ENCODE measurements at places on chromosomes 5 and 9.

DNA sequence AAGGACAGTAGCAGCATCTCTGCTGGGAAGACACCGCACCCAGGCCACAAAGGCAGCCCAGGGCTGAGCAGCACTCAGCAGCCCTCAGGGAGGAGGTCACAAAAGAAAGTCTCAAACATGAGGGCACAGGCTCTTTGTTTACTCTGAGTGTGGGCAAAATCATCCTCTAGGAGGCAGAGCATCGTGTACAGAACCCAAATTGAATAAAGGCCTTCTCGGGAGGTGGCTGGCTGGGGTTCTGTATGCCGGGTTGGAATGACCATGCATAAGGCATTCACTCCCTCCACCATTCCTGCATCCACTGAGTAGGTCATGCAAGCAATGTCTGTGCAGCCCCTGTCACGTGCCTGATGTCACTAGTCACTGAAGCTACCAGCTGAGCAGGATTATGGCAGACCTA lies 412.8 kb downstream of the SPOCK1 start:
- DNase-seq, result no peak

DNA sequence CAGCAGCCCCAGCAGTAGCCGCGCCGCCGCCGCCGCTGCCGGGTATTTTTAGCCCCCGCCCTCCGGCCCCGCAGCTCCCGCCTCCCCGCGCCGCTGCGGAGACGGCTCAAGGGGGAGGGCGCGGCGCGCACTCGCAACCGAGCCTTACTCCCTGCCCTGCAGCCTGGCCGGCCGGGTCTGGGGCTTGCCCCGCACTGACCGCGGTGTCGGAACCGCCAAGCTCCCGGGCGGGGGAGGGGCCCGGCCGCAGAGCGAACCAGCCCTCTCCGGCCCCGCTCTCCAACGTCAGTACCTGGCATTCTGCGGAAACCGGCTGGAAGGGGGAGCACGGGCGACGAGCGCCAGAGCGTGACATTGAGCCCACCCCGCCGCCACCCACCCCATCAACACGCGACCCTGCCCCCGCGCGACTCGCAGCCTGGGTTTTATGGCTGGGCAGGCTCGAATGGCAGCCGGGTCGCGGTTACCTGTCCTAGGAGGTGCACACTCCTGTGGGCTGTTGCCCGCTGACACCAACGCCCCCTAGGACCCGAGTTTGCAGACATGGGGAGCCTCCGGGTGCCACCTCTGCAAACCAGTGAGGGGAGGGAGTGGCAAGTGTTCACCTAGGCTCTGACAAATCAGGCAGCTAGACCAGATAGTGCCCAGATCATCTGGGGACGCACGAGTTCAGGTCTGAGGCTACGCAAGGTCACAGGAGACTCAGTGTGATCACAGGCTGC lies at the start of gene ACSL6:
Gene ACSL6 (minus strand): TSS at position 37 of the 722 bp plus-strand sequence. CDS start 105 bp downstream, outside the sequence.
- no peak for DNase-seq

DNA sequence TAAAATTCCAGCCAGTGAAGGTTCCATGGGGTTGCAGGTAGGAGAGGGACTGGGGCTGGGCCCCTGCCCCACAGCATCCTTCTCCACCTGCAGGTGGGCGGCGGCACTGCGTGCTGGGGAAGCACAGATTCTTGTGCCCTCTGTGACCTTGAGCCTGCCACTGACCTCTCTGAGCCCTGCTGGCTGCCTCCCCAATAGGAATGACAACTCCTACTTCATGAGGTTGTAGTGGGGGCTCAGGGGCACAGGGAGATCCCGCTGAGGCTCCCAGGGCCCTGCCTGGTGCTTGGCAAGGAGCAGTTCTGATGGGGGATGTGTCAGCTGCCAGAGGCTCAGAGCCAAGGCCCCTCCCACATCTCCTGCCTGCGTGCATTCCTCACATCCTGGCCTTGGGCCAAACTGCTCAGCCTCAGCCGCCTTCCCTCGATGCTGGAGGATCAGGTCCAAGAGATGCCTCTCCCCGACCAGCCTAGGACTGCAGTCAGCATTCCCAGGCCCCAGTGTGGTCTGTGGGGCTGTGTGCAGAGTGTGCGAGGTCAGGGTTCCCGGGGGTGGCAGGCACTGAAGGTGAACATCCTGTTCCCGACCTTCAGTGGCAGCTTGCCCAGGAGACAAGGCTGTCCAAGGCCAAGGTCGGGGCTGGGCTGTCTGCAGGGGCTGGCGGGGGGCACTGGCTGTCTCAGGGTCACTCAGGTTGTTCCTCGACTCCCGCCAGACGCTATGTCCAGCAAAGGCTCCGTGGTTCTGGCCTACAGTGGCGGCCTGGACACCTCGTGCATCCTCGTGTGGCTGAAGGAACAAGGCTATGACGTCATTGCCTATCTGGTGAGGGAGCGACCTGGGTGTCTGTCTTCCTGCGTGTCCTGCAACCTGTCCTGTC lies 7.0 kb downstream of the ASS1 start:
- DNase-seq, result no peak

GRCh38 chr9:13845460-13845859 lies 468.5 kb downstream of the NFIB start:
- no peak for DNase-seq

GRCh38 chr5:26012078-26012477 lies 1026.3 kb downstream of the CDH9 start:
- DNase-seq, result no peak

DNA sequence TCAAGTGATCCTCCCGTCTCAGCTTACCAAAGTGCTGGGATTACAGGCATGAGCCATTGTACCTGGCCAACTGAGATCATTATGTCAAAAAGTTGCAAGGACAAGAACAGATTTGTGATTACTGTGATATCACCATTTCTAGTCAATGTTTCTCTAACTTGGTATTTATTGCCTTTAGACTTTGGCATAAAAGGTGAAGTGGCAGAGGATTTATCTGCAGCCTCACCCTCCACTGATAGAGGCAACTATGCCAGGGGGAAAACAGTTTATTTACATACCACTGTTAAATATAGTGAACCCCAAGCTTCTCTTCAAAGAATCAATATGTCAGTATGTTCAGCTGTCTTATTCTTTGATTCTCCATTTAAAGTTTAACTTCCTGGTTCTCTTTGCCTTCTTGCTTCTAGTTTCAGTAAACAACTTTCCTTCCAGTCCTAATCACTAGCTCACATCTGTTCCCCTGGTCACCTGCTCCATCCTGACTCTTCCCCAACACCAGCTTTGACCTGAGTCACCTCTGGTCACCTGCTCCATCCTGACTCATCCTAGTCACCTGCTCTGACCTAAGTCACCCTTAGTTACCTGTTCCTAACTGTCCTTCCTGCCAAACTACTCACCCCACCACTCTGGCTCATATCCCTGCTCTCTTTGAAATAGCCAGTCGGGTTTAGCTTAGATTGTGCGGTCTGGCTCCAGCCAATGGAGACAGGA lies 29.9 kb downstream of the SEMA6A start:
- no peak for DNase-seq

GRCh38 chr5:63687854-63688516 lies 274.3 kb downstream of the HTR1A start:
- DNase-seq, result no peak

GRCh38 chr5:73957397-73958001 lies 331.5 kb downstream of the ARHGEF28 start:
- no peak for DNase-seq

- no peak for DNase-seq
These were observed 23.8 kb upstream of the CAMLG start for GRCh38 chr5:134714541-134714940.

GRCh38 chr9:111832449-111832848 lies 37.7 kb upstream of the SHOC1 start:
- DNase-seq, result no peak

GRCh38 chr9:107137495-107138202 lies 145.4 kb upstream of the RAD23B start:
- DNase-seq, result peak; percentile 0

DNA sequence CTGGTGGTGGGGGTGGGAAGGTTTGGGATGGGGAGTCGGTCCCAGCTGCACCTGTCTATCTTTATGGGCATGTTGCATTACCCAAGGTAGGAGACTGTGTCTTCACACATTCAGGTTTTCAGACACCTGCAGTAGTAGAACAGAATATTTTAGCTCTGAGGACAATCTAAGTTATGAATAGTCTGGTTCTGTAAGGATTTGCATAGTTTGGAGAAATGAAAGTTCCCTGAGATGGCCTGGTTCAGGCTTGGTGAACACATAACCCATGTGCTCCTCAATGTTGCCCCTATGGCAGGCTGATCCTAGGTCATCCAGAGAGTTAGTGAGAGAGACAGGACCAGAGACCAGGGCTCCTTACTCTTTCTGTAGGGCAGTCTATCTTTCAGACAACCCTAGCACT lies 20.7 kb downstream of the TNFSF8 start:
- DNase-seq, result no peak

GRCh38 chr9:121485623-121486022 lies 14.0 kb downstream of the GGTA1 start:
- peak; percentile 83 for DNase-seq

DNA sequence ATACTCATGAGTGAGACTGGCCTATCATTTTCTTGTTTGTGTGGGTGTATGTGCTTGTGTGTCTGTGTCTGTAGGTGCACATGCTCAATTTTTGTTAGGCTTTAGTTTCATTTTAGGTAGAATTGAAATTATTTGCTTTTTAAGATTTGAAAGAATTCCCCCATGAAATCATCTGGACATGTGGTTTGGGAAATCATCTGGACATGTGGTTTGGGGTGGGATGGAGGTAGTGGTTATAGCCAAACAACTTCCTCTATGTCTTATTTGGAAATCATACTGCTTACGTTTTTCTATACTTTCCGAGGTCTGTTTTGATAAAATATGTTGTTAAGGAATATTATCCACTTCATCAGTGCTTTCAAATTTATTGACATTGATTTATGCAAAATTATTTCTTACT lies 485.4 kb upstream of the CLINT1 start:
- no peak for DNase-seq

DNA sequence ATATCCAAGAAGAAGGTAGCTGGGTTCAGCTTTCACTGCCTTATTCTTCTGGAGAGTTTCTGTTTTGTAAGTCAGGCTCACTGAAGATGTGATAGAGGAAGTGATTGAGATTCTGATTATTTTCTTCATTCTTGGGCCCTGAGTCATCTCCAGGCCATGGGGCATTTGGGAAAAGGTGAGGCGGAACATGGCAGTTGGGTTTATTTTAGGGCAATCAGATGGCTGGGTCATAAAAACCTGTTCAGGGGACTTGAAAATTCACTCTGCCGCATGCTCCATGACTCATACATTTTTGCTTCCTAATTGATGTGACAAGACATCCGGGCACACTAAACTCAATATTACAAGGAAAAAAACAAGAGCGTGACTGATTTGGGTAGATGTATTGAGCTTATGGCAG lies 265.7 kb upstream of the KLF4 start:
- DNase-seq, result no peak

GRCh38 chr9:101625876-101626275 lies 31.1 kb upstream of the PPP3R2 start:
- no peak for DNase-seq

- DNase-seq, result no peak
These were observed 271.6 kb downstream of the PLK2 start for GRCh38 chr5:58188262-58188651.

DNA sequence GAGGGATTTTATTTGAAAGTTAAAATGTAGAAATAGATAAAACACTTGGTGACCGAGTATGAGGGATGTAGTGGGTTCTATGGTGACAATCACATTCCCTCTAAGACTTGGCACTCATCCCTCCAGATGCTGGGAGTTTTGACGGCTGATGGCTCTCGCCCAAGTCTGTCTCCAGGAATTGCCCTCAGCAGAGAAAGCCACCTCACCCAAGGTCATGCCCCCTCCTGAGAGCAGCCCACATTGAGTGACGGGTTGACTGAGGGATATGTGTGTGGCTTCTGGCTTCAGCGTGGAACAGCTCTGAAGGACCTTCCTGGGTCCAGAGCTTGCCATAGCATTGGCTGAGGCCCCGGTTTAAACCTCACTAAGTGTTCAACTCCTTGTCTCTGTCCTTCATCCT lies 19.4 kb downstream of the CAVIN4 start:
- DNase-seq, result no peak

GRCh38 chr9:34451135-34451534 lies 7.2 kb downstream of the FAM219A start:
- no peak for DNase-seq

- peak; percentile 33 for DNase-seq
These were observed 43.3 kb downstream of the NCS1 start for GRCh38 chr9:130215341-130216119.

- DNase-seq, result no peak
These were observed 216.5 kb downstream of the MCTP1 start for GRCh38 chr5:95068289-95068910.

- DNase-seq, result no peak
These were observed 34.5 kb downstream of the HRH2 start for GRCh38 chr5:175692235-175692995.

DNA sequence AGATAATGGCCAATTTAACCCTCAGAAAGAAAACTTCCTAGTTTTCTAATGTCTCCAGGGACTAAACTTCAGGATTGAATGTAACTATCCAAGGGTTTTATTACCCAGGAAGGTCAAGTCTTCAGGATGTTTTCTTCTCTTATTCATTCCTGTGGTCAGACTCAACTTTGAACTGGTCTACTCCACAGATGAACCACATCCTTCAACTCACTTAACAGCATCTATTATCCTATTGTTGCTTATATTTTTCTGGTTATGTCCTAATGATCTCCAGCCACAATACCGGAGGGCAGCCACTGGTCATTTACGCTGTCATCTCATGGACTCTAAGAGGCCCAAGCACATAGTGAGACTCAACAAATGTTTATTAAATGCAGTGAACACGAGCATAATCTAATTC lies 47.2 kb upstream of the LIFR start:
- no peak for DNase-seq

DNA sequence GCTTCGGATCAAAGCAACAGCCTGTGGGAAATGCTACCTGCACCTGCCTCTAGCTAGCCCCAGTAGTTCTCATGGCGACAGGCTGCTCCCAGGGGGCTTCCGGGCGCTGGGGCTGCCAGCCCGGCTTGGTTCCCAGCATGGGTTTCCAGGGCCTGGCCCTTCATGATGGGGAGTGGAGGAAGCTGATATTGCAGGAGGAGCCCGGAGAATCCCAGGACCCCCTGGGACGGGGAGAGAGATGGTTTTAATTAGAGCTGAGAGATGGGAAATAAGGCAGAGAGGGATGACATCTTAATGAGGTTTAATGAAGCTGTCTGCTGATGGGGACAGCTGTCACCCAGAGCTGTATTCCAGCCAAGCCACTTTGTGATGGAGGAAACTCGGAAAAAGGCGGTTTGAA lies 78.6 kb downstream of the CFAP77 start:
- DNase-seq, result no peak

GRCh38 chr5:170330568-170331054 lies 33.0 kb upstream of the LCP2 start:
- peak; percentile 70 for DNase-seq

DNA sequence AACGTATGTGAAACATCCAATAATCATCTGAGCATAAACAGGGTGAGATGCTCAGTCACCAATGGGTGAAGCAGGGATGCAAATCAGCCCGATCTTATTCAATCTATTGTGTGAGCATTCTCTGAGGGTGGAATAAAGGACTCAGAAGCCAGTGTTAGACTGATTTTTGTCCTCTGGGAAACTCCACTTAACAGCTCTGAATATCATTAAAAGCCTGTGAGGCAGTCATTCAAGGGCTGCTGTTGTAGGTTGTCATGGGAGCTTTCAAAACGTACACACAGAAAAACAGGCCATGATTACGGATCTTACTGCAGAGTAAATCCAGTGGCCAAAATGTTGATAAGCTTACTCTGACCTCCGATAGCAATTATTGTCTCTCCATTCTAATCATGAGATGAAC lies 266.5 kb upstream of the EFNA5 start:
- DNase-seq, result no peak

GRCh38 chr9:126693428-126693944 lies 79.8 kb downstream of the LMX1B start:
- no peak for DNase-seq

- DNase-seq, result no peak
These were observed 220.3 kb upstream of the TAS2R1 start for GRCh38 chr5:9850456-9850855.
